ENCODE measurements at places on chromosomes 1 and 21. TPM values are rescaled to one million over a fixed set of nuclear protein-coding genes. Genes with fewer than 3 reads are reported as not detected.

CLIC6 gene
- total RNA-seq = not detected

- no peak for DNase-seq
Measured at GRCh38 chr1:121452484-121452883, 267.7 kb downstream of the SRGAP2C start.

GRCh38 chr1:28027660-28028059, 60.8 kb downstream of the EYA3 start:
- DNase-seq = no peak

C8B gene
- total RNA-seq = not detected

S100A12 gene
- total RNA-seq = not detected

DNA sequence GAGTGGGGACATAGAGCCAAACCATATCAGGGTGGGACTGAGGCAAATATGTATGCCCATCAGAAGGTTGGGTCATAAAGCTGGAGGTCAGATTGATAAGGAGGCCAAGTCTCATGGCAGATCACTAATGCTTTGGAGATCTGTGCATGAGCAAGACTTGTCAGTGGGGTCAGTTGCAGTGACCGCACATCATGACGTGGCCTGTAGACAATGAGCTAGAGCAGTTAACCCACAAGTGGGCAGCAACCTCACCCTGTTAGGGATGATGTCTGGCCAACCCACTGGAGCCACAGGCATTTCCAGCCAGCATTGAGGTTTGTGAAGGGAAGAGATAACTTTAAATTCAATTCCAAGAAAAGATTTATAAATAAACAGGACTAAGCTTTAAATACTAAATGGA, 66.7 kb downstream of the XCL1 start:
- no peak for DNase-seq

- no peak for DNase-seq
Measured at GRCh38 chr21:37430184-37430821, 63.7 kb downstream of the DYRK1A start.

DNA sequence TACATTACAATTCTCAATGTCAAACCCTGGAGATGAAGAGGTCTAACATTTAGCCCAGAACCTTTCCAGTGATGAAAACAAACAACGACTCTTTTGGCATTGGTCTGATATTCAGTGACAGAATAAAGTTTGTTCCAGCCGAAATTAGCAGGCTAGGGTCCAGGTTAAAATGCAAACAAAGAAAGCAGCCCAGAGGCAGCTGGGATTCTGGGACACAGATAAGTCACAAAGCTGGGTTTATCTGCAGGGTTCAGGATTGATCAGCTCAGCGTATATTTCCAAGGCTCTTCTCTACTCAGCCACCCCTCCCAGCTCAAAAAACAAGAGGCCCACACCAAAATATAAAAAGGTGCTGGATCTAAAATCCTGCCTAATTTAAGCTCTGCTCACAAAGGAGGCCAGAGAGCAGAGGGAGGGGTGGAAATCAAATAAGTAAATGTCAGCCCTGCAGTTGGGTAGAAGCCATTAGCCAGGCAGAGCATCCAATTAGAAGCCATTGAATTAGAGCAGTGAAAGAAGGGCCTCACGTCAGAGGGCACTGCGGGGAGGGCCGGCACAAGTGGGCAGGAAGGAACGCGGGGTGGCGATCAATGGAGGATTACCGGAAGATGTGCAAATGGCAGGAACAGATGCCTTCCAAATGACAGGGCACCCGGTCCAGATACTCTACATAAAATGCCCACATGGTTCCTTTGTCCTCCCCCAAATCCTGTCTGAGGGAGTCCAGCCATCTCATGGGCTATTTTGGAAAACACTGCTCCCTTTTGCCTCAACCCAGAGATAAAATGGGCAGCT, 3.2 kb upstream of the KLHDC8A start:
- no peak for DNase-seq

DNA sequence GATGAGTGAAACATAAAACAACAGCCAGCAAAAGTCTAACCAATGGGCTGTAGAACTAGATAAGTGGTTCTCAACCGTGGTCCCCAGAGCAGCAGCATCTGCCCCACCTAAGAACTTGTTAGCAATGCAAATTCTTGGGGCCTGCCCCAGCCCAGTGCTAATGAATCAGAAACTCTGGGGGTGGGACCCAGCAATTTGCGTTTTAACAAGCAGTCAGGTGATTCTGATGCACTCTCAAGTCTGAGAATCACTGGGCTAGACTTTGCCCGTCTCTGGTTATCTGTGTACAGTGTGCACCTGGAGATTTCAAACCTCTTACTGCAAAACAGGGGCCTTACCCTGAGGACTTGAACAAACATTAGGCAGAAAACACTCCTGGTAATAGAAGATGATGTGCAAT, 66.5 kb downstream of the PLXNA2 start:
- no peak for DNase-seq

HDGF gene
- total RNA-seq = 94.6 TPM
